ENCODE measurements at places on chromosomes 7 and 10.

DNA sequence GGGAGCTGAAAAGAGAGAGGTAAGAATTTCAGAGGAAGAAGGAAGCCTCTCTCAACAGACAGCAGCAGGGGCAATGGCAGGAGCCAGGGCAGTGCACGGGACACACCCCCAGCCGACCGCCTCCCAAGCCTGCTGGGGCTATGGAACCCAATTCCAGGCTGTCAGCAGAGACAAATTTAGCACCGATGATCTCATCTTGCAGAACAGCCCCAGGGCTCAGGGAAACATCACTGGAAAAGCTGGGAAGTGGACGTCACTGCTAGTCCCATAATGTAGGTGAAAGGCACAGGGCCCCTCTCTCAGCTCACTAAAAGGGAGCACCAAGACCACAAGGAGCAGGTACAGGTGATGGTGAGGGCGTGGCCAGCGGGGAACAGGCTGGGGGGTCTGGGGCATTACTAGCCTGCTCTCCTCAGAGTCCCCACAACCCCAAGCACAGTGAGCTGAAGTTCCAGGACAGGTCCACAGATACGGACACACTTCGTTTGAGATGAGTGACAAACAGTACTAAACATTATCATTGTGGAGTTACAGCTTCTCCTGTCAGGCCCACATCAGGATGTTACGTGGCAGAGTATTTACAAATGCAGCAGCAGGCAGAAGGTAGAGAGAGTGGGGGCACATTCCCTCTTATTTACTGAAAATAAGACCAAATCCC is 103.7 kb downstream of the PLXNA4 start:
- peak; percentile 55 for DNase-seq

- DNase-seq, result peak; percentile 47
Observed at GRCh38 chr7:157769086-157769485, 432.3 kb downstream of the DNAJB6 start.

- DNase-seq, result no peak
Observed at GRCh38 chr7:135859538-135859937, 110.9 kb upstream of the FAM180A start.

- DNase-seq, result no peak
Observed at GRCh38 chr7:127873715-127874636, 157.3 kb downstream of the LRRC4 start.

GRCh38 chr7:11648101-11648500 is 183.9 kb downstream of the THSD7A start:
- DNase-seq, result no peak

DNA sequence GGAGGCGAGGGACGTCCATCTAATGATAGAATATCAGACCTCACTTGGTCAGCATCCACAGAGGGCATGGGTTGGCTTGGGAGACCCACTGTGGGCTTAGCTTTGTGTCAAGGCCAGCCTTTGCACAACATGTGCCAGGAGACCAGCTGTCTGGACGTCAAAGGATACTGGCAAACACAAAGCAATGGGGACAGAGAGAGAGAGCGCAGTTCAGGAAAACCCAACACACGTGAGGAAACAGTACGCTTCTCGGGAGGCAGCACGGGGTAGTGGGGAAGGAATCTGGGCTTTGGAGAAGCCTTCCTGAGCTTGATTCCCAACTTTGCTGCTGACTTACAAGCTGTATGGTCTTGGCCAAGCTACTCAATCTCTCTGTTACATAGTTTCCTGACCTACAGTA is 14.7 kb downstream of the PRLHR start:
- no peak for DNase-seq

DNA sequence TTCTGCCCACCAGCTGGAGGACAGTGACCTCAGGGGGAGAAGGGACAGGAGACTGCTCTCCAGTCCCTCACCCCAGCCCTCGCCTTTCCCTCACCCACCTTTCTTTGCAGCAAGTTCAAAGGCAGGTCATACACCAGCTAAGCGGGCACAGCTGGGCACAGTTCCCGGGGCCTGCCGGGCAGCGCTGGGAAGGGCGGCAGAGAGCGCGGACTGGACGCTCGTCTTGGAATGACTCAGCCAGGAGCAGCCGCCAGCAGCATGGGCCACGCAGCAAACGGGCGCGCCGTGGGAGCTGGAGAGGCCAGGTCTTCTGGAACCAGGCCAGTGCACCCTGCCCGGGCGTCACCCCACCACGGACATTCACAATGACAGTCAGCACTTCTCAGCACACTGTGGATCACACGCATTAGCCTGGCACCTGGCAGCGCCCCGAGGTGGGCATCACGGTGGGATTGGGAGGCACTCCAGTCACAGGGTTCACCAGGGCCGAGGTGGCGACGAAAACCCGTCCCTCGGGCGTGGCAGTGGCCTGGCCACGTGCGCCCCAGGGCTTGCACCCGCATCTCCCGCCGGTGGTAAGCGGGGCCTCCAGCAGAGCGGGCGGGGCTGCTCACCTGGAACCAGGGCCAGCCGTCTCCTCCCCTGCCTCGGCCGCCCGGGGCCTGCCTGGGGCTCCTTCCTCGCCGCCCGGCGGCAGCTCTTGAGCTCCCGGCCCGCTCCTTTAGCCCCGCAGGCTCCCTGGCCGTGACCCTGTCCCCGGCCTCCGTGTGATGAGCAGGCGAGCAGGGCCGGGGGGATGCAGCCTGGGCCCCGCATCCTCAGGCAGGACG is 29.0 kb upstream of the WDFY4 start:
- no peak for DNase-seq

DNA sequence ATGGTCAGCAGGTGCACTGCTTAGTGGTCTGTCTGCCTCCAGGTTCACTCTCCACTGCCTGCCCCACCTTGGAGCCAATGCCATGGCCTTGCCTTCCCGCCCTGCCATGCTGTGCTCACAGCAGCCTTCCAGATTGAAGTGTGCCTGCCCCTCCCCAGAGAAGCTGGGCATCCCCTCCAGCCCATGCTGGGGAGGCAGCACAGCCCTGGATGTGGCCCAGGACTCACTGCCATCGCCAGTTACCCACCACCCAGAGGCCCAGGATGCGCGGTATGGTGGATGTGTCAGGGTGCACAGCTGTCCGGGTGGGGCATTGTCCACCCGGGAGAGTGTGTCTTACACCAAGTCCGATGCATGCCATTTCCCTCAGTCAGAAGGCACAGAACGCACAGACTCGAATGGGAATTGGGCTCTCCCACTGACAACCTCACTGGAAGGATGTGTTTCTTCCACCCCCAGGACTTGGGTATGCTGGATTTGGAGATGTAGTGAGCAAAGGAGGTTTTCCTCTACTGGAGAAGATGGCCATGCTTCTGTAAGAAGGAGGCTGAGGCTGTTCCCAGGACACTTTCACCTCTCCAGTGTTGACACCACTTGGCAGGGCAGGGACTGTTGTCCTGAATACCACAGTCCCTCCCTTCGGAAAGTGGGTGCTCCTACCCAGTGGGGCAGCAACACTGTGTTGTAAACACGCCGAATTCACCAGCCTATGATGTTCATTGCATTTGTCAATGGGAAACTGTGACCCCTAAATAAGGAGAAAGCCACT is 122.0 kb downstream of the ADARB2 start:
- no peak for DNase-seq

DNA sequence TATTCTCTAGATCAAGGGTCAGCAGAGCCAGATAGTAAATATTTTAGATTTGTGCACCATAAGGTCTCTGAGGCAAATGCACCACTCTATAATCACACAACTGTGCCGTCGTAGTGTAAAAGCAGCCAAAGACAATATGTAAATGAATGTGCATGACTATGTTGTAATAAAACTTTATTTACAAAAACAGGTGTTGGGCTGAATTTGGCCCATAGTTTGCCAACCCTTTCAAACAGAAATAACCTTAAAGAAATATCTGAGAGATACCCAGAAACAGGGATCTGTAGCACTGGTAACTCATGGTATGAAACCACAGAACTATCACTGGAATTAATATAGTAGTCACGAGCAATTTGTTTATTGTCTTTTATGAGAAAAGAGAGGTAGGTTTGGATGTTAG is 86.0 kb downstream of the ARID5B start:
- DNase-seq, result no peak
